Urinary bladder (tissue), 4 donors: ENCODE measurements at places on chromosomes 3 and 15. TPM values are rescaled to one million over a fixed set of nuclear protein-coding genes. Genes with fewer than 3 reads are reported as not detected.

The RBP2 gene
- not detected for total RNA-seq

The GOLGA6D gene
- total RNA-seq, result not detected

The MFAP1 gene
- total RNA-seq, result 22.4 TPM

DNA sequence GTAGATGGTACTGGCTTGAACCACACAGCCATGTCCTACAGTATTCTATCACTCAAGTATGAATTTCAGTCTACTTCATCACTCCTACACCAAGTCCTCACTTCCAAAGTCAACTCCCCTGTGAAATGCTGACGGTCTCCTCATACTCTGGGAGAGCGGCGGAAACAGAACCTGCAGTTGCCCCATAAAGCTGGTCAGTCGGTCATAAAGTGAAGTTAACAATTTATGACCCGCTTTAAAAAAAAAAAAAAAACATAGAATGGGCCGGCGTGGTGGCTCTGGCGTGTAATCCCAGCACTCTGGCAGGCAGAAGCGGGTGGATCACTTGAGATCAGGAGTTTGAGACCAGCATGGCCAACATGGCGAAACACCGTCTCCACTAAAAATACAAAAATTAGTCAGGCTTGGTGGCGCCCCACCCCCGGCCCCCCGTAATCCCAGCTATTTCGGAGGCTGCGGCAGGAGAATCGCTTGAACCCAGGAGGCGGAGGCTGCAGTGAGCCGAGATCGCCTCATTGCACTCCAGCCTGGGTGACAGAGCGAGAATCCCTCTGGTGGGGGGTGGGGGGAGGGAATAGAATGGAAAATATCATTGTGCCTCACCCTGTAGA lies 2.1 kb downstream of the TRANK1 start:
- DNase-seq, result no peak

DNA sequence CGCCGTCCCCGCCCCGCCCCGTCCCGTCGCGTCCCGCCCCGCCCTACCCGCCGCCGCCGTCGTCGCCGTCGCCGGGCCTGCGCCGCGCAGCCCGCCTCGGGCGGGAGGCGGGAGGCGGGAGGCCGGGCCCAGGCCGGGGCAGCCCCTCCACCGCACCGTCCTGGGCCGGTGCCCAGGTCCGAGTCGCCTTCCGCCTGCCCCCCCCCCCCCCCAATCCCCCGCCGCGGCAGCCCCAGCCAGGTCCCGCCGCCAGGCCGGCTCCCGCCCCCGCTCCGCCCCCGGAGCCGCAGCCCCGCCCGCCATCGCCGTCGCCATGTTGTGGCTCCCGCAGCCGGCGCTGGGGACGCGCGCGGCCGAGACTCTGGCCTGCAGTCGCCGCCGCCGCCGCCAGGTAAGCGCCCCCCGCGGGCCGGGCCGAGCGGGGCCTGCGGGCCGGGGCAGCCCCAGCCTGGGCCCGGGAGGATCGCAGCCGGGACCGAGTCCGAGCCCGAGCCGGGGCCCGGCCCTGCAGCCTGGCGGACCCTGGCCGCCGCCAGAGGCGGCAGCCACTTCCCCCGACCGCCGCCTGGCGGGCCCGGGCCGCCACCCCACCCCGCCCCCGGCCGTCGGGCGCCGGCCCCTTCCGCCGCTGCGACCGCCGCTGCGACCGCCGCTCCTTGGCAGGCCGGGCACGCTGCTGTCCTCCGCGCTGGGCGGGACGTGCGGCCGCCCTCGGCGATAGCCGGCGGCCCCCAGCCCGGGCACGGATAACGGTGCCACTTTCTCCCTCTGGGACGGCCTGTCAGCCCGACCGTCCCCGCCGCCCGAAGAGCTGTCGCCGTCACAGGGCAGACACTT lies at the start of gene ZNF592:
Gene ZNF592 (plus strand): TSS at position 319 of the 837 bp plus-strand sequence. CDS start 34,084 bp downstream, outside the sequence.
- DNase-seq, result no peak

DNA sequence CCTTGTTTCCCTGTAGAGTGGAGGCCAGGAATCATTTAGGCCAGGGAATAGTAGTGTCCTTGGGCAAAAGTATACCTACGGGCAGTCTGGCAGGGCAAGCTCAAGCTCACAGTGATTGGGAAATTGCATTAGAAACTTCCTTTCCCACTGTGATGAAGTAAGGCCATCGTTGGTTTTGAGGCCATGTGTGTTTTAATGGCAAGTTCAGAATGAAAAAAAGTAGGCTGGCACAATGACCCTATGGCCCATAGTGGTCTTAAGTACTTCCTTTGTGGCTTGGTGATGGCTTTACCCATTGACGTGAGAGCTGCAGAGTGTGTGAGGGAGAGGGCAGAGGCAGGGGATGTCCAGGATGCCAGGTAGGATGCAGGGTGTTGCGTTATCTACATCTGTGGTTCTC lies 28.8 kb downstream of the LIMD1 start:
- DNase-seq, result no peak

GRCh38 chr3:178159691-178160220 lies 376.5 kb upstream of the KCNMB2 start:
- DNase-seq, result no peak

DNA sequence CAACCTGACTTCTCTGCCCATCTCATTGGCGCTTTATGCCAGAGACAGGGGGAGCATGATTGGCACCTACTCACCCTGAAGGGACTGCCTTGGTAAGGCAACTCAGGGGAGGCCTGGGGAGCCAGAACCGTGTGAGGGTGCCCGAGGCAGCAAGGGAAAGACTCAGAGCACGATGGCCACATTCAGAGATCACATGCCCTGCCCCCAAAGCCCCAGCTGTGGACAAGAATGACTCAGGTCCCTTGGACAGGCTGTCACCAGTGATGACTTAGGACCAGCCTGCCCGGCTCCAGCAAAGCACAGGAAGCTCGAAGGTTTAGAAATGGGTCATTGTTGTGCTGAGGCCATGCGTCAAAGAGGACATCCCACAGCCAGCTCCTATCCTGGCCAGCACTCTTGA lies 49.1 kb upstream of the LIMD1 start:
- no peak for DNase-seq

DNA sequence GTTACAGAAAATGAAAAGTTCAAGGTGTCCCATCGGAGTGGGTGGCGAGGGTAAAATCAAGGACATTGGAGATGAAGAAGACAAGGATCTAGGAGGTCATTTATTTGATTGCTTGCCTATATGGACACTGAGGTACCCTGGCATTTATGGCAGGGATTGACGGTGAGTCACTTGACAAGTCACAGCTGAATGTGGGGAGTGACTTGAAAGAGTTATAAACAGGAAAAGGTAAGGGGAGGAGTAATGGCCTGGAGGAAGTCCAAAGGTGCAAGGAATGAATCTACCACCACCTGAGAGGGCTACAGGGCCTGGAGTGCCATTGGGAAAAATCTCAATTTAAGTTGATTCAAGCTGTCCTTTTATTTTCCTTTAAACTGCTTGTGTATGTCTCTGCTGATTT lies 11.8 kb upstream of the SGO1 start:
- no peak for DNase-seq

DNA sequence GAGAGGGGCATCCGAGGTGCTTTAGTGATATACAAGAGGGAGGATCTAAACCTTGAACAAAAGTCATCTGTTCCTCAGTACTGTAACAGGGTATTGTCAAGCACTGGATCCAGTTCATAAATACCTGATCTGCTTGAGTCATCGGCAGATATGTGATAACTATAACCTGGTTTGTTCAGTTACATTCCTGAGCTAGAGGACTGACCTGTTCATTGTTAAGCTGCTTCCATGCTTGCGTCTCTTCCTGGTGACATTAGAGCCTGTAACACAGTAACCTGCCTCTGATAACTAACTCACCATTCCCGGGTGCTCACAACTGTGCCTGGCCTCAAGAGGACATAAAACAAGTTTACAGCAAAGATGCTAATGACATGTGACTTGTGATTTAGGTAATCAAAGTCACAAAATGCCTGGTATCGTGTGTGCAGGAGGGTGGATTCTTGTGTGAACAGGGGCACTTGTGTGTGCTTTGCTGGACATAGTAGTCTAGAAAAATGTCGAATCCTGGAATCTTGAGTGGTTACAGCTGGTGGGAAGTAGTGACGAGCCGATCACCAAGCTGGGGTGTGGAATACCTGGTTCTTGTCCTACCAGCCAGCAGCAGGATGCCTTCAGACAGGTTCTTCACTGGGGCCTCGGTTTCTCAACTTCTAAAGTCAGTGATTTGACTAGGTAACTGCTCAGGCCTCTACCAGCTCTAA lies 30.9 kb upstream of the POLR2M start:
- no peak for DNase-seq

- DNase-seq, result no peak
Measured at GRCh38 chr3:194103983-194104751, 31.8 kb upstream of the HES1 start.
